Stimulated activated CD8-positive, alpha-beta memory T cell treated with anti-CD3 and anti-CD28 coated beads, Interleukin-15, amount 100 ng/mL, for 24 hours (primary cell): ENCODE measurements at places on chromosomes 6 and 20.

DNA sequence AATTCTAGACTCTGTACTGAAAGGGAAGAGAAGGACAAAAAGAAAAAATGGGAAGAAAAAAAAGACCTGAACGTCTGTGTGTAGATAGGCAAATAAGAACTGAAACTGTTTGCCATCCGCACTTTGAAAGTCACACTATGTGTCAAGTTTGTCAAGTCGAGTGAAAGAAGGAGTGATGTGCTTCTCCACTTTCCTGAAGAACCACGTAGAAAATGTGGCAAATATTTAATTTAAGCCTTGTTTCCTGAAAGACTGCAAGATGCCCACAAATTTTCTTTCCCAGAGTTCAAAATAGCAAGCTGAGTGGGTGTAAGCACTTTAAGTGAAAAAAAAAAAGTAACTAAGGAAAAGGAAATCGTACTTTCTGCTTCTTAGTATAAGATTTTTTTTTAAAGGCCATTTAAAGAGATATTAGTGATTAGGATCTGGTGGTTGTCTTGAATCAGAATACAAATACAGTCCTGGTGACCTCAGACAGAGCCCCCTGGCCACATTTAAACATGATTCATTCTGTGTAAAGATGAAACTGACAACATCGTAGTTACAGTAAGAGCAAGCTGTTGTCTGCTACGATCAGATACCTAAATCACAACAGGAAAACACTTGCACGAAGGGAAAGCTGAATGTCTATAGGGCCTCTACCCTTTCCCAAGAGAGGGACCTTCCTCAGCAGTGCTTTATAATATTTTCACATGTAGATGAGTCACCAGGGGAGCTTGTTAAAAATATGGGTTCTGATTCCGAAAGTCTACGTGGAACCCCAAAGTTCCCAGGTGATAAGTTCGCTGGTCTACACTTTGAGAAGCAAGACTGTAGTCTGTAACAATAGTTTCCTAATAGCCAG lies 102.3 kb downstream of the HIVEP2 start:
- DNase-seq: no peak

- DNase-seq: no peak
Observed at GRCh38 chr6:44646355-44646754, 258.8 kb downstream of the CDC5L start.

DNA sequence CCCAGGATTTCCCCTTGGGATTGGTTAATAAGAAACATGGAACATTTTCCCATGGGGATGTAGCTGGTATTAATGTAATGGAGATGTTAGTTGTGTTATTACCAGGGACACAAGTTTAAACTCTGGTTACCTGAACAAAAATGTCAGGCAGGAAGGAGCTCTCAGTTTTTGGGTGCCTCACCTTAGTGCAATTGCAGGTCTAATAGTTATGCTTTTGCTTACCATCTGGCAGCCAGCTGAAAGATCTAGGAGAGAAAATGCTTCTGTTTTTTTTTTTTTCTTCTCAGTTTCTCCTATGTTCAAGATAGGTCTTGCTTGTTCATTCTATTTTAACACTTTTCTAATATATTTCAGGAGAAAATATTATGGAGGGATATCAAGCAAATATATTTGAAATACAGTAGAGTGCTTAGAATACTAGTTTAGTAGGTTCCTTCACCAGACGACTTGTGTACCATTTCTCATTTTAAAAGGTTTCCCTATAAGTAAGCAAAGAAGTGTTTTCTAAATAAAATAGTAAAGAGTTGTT lies 4.2 kb upstream of the UBE2J1 start:
- no peak for DNase-seq

DNA sequence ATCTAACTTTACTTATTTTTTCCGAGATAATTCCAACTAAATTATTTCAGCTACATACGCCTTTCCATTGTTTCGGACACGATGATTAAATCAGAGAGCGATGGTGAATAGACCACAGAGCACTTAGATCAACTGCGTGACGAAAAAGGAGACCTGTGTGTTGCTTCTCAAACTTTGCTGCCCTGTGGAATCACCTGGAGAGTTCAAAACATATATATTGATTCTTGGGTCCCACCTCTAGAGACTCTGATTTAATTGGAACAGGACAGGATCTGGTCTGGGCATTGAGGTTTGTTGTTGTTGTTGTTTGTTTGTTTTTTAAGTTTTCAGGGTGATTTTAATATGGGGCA lies 401 bp upstream of the TNFRSF21 start:
- no peak for DNase-seq

GRCh38 chr6:85461798-85462170 lies 11.9 kb downstream of the NT5E start:
- no peak for DNase-seq

GRCh38 chr6:11089695-11090094 lies 3.9 kb upstream of the SMIM13 start:
- no peak for DNase-seq

DNA sequence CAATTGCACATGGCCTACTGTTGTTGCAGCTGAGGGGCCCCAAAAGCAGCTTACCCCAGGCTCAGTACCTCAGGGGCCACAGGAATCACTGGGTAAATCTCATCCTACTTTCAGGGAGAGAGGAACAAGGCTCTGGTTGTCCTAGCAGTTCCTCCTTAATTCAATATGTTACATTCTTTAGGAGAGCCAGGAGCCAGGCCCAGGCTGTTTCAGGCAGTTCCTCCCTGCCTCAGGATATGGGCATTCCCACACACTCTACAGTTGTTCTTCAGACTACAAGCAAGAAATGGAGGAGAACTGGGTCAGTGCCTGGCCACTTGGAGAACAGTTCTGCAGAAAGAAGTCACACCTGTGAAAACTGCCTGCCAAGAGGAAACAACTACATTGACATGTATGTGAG lies 9.6 kb upstream of the BTN3A2 start:
- no peak for DNase-seq

DNA sequence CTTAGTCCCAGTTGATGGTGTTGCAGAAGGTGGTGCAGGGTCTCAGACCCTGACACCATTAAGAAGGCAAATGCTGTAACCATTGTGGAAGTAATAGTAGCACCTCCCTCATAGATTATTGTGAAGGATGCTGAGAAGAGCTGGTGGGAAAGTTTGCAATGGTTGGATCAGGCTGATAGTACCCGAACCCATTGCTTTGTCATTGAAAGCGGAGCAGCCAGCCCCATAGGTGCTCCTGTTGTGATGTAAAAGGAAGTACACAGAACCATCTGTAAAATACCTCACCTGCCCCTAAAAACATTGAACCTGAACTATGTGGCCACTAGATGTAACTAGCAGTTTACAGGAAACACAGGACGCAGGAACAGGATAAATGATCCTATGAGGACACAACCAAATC lies 31.5 kb downstream of the RIOK1 start:
- no peak for DNase-seq

- DNase-seq: no peak
Observed at GRCh38 chr6:1384549-1385128, 4.7 kb upstream of the FOXF2 start.
